Hepatocyte (in vitro differentiated cells): ENCODE measurements at places on chromosomes 12 and 14.

DNA sequence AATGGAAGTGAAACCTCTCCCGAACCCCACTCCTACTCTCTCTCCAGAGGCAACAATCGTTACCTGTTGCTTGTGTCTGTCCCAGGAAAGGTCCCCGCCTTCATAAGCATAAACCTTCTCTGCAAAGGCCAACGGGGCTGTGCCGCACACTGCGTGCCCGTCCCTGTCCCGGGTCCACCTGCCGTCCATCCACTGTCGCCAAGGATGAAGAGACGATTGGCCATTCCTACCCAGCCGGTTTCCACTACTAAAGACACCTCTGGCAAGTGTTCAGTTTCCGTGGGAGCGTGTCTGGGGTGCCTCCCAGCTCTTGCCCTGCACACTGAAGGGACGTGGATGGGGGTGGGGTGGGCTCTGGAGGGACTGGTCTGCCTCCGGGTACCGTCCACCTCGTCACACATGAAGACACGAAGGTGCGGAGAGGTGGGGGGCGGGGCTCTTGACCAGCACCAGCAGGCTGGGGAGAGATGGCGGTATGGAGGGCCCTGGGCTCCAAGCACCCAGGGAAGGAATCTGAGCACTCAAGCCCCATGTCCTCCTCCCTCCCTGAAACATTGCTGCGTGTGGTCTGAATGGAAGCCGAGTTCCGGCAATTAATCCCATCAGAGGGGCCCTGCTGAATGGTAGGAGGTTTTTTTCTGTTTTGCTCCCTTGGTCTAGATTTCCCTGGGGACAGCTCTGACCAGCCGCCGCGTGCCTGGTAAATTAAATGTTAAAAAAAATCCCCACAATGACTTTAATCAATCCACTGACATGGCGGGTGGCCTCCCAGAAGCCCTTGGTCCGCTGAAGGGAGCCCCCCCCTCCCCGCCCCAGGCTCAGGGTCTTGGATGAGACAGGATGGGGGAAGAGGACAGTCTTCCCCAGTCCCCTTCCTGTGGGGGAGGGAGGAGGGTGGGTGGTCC lies 4.1 kb upstream of the KIF26A start:
- DNase-seq, result no peak

GRCh38 chr12:92745856-92746550 lies 43.2 kb downstream of the PLEKHG7 start:
- DNase-seq, result peak; percentile 23

DNA sequence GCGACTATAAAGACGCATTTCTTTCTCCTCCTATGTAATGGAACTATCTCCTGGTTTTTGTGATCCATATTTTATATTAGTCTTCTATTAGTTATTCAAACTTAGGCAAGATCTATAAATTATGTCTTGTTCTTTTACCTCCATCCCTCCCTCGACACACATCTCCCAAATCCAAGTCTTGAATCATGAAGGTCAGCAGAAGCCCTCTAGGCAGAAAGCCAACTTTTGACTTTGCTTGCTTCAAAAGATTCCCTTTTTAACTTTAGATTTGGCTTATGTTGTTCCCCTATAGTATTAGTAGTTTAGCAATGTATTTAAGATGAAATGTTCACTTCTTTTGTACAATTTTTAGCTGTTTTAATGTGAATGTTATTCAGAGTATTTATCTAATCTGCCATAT lies 689.8 kb downstream of the SLC6A15 start:
- no peak for DNase-seq

DNA sequence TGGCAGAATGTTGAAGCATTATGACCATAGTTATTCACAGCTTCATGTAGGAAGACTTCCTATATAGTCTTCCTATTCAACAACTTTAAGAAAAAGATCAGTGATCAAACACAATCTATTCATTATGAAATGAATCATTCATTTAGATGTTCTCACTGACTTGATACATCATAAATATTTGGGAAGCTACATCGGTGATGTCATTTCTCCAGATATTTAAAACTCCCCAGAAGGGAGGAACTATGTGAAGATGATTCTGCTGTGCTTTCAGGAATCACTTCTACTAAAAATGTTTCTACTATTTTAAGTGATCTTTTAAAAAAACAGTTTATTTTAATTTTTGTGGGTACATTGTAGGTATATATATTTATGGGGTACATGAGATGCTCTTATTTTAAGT lies 316.4 kb downstream of the BCAT1 start:
- no peak for DNase-seq

GRCh38 chr12:104833756-104834155 lies 124.3 kb downstream of the SLC41A2 start:
- DNase-seq, result no peak

GRCh38 chr14:63951021-63951420 lies 98.2 kb downstream of the SYNE2 start:
- no peak for DNase-seq

DNA sequence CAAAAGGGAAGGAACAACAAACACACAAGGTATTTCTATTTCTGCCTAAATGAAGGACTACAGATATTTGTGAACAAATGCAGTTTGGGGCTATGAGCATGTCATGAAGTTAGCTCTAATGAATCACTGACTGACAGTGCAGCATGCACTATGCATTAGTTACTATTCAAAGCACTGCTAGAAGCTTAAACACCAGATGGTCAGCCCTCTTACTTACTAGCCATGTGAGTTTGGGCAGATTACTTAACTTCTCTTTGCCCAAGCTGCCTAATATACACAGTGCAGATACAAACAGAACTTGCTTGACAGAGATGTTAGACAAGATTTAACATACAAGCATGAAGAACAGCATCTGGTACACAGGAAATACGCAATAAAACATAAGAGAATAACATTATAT lies 96.0 kb downstream of the ATXN2 start:
- no peak for DNase-seq

- DNase-seq, result no peak
Observed at GRCh38 chr14:83297361-83297760, 1763.7 kb upstream of the SEL1L start.

GRCh38 chr12:120858306-120859088 lies 45.7 kb downstream of the SPPL3 start:
- DNase-seq, result no peak
